Fibroblast of pulmonary artery (primary cell): ENCODE measurements at places on chromosomes 1 and 21.

DNA sequence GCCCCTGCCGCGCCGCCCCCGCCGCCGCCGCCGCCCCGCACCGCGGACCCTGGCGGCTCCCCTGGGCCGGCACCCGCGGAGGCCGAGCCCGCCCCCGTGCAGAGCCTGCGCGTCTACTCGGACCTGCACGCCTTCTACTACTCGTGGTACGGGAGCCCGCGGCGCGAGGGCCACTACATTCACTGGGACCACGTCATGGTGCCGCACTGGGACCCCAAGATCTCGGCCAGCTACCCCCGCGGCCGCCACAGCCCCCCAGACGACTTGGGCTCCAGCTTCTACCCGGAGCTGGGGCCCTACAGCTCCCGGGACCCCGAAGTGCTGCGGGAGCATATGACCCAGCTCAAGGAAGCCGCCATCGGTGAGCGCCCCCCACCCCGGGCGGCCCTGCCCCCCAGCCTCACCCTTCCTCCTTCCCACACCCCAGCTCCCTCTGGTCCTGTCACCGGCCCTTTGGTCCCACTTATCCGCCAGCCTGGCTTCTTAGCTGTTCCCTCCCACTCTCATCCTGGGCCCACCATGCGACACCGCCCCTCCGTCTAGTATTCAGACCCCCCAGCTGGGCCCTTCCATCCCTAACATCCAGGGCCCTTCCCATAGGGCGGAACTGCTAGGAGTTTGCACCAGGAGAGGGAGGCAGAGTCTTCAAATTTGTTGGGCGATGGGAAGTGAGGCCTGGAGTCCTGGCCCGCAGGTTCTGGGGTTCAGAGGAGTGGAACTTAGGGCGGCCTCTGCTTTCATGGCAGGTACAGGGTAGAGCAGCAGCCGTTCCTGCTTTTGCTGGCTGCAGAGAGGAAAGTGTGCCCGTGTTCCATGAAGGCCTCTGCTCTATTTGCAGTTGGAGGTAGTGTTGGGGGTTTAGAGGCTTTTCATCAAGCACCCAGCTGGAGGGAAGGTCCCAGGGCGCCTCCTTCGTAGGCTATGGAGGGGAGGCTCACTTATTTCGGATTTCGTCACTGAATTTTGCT is 1.0 kb downstream of the MANEAL start:
- no peak for DNase-seq

GRCh38 chr1:172545396-172546004 is 12.6 kb downstream of the SUCO start:
- no peak for DNase-seq

DNA sequence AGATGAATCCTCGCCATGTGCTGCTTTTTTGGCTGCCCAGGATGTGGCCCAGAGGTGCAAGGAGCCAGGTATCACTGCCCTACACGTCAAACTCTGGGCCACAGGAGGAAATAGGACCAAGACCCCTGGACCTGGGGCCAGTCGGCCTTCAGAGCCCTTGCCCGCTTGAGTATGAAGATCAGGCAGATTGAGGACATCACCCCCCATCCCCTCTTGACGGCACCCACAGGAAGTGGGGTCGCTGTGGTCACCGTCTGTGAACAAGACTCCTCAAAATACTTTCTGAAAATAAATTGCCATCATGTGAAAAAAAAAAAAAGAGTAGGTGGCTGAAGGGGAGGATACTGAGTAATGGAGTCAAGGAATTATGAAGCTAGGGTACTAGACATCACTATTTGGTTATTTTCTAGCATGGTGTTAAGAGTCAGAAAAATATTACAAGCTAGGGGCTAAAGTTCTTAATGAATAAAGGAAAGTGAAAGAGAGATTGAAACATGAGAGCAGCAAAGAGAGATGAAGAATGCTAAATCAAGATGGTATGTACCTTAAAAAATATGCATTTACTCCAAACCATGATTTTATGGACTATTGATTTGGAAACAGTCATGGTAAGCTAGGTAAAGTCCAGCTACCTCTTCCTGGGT is 84.9 kb downstream of the CLEC20A start:
- DNase-seq, result no peak

DNA sequence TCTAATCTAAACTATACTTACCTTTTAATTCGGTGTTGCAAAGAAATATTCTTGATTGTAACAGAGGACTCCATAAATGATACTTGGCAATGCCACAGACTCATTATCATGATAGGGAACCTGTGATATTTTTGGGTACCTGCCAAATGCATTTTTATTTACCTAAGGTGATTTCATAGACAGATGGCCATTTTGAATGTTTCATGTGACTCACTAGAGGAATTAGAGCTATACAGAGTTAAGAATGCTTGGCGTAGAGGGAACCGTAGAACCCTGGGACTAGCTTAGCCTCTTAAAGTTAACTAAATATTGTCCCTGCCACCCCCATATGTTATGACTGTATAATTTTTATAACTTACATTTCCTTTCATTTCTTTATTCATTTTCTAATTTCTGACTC is 136.1 kb downstream of the DISP1 start:
- no peak for DNase-seq

GRCh38 chr1:239293350-239294110 is 92.8 kb upstream of the CHRM3 start:
- DNase-seq, result no peak

DNA sequence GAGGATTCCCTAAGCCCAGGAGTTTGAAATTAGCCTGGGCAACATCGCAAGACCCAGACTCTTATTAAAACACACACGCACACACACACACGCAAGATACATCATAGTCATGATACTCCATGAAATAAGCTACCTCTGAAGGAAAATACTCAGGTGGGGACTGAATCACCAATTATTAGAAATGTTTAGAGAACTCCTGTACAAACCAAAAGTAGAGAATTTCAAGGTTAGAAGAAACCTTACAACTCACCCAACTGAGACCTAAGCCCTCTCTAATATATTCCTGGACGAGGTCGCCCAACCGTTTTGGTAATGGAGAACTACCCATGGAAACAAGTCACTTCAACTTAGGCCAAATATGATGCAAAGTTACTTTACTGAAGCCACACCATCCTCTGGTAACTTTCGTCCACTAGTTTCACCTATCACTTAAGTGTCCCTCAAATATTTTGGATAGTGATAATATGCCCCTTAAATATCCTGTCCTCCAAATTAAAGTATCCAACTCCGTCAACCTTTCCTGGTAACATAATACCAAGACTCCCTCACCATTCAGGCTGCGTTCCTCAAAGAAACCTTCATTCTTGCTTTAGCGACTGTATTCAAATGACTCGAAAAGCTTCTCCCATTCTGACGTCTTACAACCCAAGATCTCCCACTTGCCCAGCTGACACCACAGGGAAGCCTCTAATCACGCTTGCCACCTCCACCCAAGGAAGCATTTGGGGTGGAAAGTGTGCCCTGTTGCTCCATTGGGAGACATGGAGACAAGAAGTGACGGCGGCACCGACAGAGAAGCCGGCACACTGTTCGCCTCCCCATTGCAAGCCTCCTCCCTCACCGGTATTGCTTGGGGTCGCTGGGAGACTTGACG is 856 bp downstream of the NRDC start:
- DNase-seq, result peak; percentile 44

DNA sequence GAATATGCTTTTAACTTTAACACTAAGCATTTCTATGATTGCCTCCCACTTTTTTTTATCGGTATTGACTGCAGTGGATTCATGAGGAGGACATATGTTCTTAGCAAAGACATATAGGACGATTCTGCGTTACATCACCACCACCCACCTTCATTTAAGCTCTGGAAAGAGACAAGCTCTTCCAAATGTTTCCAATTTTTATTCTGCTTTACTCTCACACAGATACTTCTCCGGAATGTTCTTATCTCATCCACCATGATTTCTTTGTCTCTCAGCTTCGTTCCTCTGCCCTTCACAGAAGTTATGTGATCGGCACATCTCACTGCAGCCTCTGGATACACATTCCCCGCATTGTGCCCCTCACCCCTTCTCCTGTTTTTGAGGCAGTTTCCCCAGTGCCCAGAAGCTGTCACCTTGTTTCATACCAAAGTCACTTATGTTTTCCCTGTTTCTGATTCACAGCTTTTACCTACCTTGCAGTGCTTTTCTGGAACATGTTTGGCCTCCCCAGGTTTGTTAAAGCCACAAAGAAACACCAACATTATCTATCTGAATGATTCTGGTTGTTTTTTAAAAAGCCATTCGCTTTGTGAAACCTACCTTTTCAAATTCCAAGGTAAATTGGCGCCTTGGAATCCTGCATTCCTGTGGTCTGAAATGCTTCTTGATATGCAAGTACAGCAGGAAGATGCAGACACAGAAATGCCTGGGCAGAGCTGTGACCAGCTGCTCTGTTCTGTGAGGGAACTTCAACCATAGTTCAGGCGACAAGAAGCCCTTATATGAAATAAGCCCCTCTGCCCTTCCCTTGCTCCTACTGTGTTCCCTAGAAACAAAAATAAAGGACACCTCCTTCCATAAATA is 1020.2 kb downstream of the TTLL7 start:
- DNase-seq, result no peak

GRCh38 chr1:55081188-55081904 is 42.0 kb downstream of the PCSK9 start:
- DNase-seq, result peak; percentile 87

DNA sequence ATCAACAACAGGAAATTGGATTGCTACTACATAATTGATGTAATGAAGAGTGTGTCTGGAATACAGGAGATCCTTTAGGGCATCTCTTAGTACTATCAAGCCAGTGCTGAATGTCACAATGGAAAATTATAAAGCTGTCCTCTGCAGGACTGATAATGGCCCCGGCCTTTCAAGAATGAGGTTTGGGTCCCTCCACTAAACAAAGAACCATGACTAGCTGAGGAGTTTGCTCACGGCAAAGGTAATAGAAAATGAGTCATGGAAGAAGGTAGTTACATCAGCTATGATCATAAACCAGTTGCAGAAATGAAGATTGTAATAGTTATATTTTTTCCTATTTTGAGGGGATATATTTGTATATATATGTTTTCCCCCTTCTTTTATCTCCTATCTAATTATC is 145.8 kb downstream of the KCNJ6 start:
- no peak for DNase-seq

- DNase-seq, result no peak
Measured at GRCh38 chr1:171985639-171986038, 144.3 kb downstream of the DNM3 start.

- no peak for DNase-seq
Measured at GRCh38 chr1:119483441-119484200, 23.4 kb upstream of the HSD3B1 start.

DNA sequence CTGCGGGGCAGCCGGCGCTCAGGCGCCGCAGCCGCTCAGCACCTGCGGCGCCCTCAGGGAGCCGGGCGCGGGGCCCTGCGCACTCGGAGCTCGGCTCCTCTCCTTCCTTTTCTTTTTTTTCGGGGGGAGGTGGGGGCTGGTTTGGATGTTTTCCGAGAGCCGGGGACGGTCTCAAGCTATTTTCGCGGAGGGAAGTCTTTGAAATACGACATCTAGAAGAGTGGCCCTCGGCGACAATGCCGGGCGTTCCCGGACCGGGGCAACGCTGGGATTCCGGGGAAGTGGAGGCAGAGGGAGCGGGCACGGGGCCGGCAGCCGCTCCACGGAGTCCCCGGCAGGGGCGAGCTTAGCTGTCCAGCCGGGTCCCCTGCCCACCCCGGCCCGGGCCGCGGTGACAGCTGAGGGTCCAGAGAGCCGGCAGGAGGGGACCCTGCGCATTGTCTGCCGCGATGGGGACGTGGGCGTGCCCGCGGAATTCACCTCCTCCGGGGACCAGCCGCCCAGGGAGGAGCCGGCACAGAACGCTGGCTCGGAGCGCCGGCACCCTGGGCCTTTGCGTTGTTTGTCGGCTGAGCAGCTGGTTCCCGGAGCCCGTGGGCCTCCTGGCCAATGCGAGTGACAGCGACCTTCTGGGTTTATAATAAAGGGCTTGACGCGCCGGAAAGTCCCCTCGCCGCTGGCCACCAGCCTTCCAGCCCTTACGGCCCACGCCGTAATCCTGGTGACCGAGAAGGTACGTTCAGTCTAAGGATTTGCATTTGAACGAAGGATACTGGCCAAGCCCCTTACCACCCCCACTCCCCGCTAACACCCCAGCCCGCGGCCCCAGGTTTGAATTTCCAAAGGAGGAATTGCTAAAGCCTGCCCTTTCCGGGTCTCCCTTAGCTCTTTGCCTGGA is 582 bp downstream of the SLC37A1 start:
- no peak for DNase-seq

GRCh38 chr1:240239309-240239708 is 147.6 kb downstream of the FMN2 start:
- no peak for DNase-seq

DNA sequence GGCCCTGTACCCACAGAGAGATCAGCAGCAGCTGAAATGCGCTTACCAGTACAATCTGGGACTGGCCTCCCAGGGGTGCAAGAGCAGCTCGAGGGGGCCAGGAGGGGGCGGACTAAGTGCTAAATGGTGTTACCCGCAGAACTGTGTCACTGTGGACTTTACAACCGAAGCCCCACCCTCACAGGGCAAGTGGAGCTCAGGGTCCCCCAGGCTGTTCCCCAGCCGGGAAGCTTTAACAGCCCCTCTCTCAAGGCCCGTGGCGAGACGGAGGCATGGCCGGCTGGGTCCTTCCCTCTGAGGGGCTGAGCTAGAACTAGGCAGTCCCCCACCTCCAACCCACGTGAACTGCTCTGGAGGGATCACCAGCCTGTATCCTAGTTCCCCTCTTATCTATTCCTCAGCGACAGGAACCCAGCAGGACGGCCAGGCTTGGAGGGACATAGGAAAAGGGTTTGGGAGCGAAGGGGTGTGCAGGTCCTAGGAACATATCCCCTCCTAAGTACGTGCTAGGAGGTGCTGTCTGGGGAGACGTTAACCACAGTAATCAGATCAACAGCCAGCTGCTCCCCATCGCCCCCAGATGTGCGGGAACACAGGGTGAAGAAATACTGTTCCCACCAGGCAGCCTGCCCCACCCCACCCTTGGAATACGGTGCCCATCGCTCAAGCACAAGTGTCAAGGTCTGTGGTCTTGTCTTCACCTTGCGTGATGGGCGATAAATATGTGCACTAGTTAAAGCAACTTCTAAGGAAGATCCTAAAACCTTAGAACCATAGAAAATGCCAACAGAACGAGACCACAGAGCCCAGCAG is 24.4 kb downstream of the ZBTB17 start:
- DNase-seq, result no peak

GRCh38 chr1:213054733-213055591 is 3.9 kb downstream of the RPS6KC1 start:
- DNase-seq, result peak; percentile 58

DNA sequence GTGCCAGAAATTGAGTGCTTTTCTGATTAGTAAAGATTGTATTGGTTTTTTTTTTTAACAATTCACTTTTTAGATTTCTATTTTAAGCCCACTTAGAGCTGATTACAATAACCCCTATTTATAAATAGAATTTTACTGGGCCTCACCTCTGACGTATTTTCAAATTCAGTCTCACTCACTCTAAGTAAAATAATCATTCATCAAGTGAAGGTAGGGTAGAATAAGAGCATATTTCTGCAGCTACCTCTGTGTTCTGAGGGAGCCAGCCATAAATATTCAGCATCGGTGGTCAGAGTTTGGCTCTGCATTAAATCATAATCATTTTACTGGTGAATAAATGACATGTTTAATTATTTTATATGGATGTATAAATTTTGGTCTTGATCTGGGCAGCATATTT is 95.8 kb upstream of the UBE2U start:
- DNase-seq, result no peak
